Ascending aorta (tissue), 2 donors: ENCODE measurements at places on chromosomes 6 and 20. TPM values are rescaled to one million over a fixed set of nuclear protein-coding genes. Genes with fewer than 3 reads are reported as not detected.

C6orf58 gene
- not detected for total RNA-seq

ABHD16B gene
- not detected for total RNA-seq

CALHM4 gene
- not detected for total RNA-seq

LIN28B gene
- total RNA-seq = not detected

NKAPL gene
- total RNA-seq = not detected

TGM2 gene
- total RNA-seq = 529 TPM

BFSP1 gene
- total RNA-seq = not detected

TSHZ2 gene
- total RNA-seq = 51.9 TPM

SMLR1 gene
- not detected for total RNA-seq

ID4 gene
- 103 TPM for total RNA-seq

CST5 gene
- total RNA-seq = not detected

DEFB132 gene
- 0.32 TPM for total RNA-seq

MOG gene
- total RNA-seq = not detected

ZC2HC1B gene
- total RNA-seq = not detected

ZDHHC14 gene
- total RNA-seq = 14.5 TPM

GNRH2 gene
- total RNA-seq = not detected

KHDC1 gene
- total RNA-seq = 1.9 TPM

LY6G6F gene
- not detected for total RNA-seq

FBXO5 gene
- not detected for total RNA-seq

ULBP2 gene
- total RNA-seq = not detected

TSPO2 gene
- total RNA-seq = not detected

CABLES2 gene
- 0.43 TPM for total RNA-seq

KHDC1L gene
- total RNA-seq = not detected

GSTA3 gene
- not detected for total RNA-seq
